ENCODE measurements at places on chromosomes 4 and X.
A peak's percentile ranks its signal among the peaks of the same experiment; 100 is the strongest.

GRCh38 chr4:55162396-55162795, 37.0 kb upstream of the KDR start:
- DNase-seq: no peak

DNA sequence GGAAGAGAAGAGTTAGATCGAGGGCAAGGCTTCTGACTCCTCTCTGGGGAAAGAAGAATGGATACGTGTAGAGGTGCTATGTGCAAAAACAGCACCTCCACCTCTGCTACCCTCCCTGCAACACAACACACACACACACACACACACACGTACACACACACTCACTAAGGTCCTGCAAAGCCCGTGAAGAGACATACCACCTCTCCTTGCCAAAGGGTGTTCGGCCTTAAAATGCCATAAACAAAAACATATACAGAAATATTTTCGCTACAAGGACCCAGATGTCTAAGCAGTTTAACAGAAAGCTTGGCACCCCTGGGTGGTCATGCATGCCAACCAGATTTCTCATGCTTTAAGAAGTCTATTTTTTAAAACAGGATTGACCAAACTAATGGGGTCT, 1.5 kb downstream of the TIFA start:
- DNase-seq: no peak

DNA sequence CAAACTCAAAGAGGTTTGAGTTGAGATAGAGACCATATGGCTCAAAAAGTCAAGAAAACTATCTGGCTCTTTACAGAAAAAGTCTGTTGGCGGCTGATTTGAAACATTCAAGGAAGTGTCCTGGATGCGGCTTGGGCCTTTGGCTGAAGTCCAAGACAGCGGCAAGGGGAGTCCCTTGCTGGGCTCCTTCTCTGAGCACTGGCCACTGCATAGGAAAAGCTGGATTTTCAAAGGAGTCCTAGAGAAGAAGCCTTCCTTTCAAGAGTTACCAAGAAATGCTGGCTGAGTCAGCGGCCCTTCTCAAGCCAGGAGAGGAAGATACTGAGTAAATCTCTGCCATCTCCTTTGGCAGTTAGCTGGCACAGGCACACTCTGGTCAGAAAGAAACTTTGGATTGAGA, 12.1 kb downstream of the APLN start:
- no peak for DNase-seq

DNA sequence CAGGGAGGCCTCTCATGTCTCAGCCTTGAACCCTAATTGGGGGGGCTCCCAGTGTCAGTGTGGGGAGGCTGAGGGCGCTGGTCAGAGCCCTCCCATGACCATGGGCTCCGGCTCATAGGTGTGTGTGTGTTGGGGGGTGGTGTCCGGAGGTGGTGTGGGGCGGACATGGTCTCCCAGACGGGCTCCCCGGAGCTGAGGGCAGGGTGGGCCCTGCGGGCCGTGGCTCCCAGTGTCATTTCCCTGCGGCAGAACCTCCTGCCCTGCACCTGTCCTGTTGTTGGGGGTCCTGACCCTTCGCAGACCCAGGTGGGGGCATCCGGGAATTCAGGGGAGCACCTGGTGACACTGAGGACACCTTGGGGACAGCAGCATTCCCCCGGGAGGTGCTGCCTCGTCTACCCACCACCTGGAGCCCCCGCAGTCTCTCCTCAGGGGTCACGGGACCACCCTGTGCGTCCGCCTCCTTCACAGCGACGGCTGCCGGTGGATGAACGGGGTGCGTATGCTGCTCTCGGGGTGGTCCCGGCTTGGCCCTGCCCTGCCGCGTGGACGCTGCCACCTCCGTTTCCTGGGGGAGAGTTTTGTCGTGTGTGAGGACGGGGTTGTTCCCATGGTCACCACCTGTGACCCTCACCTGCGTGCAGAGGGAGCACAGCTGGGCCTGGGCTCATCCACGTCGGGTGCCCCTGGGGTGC, 14.5 kb upstream of the GTPBP6 start:
- DNase-seq: no peak

GRCh38 chr4:40301603-40302002, 33.5 kb upstream of the CHRNA9 start:
- DNase-seq: no peak

GRCh38 chrX:153722704-153723350, 1.4 kb downstream of the BCAP31 start:
- no peak for DNase-seq

DNA sequence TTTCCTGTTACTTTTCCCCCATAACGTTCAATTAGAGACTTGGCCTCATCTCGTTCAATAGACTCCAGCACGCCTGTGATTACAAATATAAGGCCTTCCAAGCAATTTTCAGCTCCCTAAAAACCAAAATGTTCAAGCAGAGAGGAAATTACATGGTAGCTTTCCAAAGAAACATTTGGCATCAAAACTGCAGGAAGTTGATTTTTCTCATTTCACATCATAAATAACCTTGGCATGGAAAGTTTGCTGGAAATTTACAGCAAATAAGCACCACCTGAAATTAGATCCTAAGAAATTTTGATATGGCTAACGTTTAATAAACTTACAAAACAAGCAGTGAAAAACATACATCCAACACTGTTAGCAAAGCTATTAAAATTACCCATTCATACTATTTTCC, 53.3 kb downstream of the RFC1 start:
- no peak for DNase-seq

DNA sequence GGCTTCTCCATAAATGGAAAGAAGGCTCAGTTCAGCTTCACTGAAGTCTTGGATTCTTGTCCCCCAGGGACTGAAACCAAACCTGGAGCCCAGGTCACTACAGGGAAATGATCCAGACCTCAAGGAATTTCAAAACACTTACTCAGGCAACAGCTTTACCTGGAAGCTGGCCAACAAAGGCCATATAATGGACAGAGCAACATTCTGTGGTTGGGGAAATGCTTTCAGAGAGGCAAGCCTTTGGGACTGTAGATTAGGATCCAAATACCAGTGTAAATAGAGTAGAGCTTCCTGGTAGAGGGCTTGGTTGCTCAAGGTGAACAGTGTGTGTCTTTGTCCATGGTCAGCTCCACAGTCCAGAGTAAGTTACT, 57.0 kb upstream of the PROM1 start:
- DNase-seq: peak; percentile 95

DNA sequence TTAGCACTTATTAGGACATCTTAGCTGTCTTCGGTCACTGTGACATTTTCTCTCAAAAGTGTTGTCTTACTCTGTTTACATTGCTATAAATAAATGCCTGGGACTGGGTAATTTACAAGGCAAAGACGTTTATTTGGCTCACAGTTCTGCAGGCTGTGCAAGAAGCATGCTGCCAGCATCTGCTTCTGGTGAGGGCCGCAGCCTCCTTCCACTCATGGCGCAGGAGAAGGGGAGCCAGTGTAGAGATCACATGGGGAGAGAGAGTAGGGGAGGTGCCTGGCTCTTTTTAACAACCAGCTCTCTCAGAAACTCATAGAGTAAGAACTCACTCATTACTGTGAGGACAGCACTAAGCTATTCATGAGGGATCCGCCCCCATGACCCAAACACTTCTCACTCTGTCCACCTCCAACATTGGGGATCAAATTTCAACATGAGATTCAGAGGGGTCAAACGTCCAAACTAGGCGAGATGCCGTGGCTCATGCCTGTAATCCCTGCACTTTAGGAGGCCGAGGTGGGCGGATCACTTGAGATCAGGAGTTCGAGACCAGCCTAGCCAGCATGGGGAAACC, 43.5 kb upstream of the HERC6 start:
- no peak for DNase-seq

- peak; percentile 92 for DNase-seq
Measured at GRCh38 chr4:15920723-15921591, 17.6 kb downstream of the FGFBP1 start.

DNA sequence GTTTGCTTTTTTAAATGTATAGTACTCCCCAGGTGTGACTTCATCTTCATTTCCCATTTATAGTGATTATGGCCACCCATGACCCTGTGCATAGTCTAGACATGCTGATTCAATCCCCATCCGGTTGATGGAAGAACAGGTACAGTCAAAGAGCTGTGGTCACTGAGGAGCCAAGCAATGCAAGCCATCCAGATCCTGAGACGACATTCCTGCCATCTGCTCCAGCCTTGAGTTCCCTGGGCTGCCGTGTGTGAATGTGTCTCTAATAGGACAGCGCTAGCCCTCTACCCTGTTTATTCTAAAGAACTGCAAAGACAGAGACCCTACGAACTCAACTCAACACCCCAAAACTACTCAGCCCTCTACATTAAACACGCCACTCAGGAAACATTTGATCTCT, 1.7 kb downstream of the KCNIP4 start:
- DNase-seq: no peak

GRCh38 chrX:122115604-122116003, 1068.2 kb downstream of the GLUD2 start:
- DNase-seq: no peak

GRCh38 chr4:10491401-10491800, 34.2 kb upstream of the ZNF518B start:
- DNase-seq: no peak

GRCh38 chr4:172547724-172548123, 620.9 kb upstream of the GALNT7 start:
- no peak for DNase-seq

DNA sequence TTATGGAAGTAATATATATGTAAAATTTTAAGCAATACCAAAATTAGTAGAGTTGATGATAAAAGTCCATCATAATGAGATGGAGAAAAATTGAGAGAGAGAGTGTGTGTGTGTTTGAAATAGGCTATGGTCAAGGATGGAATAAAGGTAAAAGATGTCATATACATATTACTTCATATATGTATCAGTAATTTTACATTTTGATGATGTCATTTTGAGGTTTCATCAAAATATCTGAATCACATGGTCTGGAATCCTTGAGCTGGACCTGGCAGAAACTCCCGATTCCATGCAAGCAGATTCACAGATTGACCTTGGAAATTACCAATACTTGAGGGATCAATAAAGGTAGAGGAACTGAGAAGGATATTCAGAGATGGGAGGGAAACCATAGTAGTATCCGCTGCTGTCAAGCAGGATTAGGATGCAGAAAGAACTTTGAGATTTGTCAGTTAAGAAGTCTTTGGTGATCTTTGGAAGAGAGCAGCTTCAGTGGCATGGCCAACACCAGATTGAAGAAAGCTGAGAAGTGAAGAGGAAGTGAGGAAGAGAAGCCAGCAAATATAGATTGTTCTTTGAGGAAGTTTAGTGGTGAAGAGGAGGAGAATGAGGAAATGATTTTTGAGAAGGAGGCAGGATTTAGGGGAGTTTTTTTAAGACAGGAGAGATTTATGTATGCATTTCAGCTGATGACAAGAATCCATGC, 21.5 kb downstream of the DNAAF6 start:
- DNase-seq: no peak

DNA sequence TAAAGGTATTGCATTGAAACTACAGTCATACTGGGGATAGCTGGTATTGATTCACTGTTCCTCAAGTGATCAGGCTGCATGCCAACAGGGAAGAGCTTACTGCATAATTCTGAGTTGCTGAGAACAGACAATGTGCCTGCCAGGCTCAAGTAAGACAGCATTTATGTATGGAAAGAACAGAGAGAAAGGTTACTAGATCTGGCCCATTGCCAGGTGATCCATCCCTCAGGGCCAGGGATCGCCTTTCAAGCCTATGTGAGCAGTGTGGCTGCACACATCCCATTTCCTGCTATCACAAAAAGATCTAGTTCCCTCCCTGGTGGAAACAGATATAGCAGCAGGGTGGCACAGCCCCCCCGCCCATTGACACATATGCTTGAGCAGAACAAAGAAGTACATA, 254.0 kb downstream of the TMA16 start:
- no peak for DNase-seq

DNA sequence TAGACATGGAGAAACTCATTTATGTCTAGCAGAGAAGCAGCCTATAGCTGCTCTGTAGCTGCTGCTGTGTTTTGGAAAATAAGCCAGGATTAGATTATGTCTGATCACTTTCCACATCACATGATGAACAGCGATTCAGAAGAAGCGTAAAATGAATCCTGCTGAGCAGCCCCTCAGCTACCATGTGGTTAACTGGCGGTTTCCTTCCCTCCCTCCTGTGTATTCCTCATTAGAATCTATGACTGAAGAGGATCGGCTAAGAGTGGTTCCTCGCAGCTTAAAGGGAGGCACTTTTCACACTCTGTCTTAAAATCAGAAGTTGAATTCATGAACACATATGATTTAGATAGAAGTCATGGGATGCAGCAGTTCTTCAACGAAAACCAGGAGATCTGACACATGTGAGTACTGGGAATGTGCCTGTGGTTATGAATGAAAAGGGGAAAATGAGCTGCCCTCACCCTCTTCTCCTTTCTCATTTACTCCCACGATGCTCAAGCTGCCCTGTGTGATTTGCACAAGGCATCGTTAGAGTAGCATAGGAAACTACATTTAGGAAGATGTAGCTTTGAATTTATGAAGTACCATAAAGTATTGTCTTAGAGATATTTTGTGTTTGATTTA, at the start of gene PPEF1:
Gene PPEF1 (plus strand): TSS at position 220 of the 624 bp plus-strand sequence. CDS start 136 bp downstream, at position 356.
- no peak for DNase-seq

DNA sequence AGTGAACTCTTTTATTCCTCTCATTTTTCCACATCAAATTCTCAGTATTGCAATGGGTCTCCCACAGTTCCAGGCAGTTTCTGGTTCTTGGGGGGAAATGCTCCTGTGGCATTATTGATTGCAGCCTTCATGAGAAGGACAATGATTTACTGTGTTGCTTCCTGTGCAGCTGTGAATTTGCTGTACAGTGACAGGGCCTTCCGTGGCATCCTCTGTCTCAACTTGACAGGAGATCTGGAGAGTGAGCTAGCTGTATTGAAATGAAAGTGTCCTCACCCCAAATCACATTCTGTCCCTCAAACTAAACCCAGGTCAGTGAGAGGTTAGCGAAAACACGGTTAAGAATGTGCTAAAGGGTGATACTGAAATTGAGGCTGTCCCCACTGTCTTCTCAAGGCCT, 77.1 kb upstream of the ATOH1 start:
- DNase-seq: no peak

GRCh38 chrX:123424546-123424945, 240.5 kb downstream of the GRIA3 start:
- peak; percentile 54 for DNase-seq

DNA sequence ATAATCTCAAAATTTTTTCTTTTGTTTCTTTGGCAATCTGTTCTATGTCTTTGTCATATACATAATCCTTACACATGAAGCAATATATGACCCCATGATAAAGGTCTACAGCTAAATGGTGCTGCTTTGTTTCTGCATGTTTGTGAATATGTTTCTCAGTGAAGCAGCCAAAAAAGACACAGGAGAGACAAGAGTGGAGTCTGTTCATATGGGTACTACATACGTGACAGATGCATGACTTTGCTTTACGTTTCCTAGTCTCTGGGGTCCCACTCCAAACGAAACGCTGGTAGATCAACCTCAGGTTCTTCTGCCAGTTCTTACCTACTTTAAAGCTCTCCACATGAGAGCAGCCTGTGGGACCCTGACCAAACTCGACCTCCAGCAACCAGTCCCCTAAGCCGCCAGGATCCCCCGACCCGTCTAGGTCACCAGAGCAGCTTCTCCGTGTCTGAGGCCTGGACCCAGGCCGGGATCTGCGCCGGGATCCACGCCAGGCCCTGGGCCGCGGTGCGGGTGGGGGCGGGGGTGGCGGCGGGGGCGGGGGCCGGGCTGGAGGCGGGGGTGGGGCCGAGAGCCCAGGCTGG, 1.5 kb downstream of the USP51 start:
- no peak for DNase-seq

- DNase-seq: no peak
Measured at GRCh38 chr4:6788123-6788522, 5.6 kb downstream of the KIAA0232 start.

- DNase-seq: no peak
Measured at GRCh38 chr4:83040269-83040668, 5.3 kb downstream of the COPS4 start.

GRCh38 chrX:68049466-68049865, 383.8 kb downstream of the OPHN1 start:
- no peak for DNase-seq
